ENCODE measurements at places on chromosomes 6 and 20. TPM values are rescaled to one million over a fixed set of nuclear protein-coding genes. Genes with fewer than 3 reads are reported as not detected.

The PCK1 gene
- not detected for total RNA-seq

GRCh38 chr6:53939830-53940229, 145.0 kb downstream of the LRRC1 start:
- DNase-seq: no peak

The SCGN gene
- total RNA-seq: not detected

GRCh38 chr6:130009146-130009545, 9.2 kb upstream of the L3MBTL3 start:
- no peak for DNase-seq

DNA sequence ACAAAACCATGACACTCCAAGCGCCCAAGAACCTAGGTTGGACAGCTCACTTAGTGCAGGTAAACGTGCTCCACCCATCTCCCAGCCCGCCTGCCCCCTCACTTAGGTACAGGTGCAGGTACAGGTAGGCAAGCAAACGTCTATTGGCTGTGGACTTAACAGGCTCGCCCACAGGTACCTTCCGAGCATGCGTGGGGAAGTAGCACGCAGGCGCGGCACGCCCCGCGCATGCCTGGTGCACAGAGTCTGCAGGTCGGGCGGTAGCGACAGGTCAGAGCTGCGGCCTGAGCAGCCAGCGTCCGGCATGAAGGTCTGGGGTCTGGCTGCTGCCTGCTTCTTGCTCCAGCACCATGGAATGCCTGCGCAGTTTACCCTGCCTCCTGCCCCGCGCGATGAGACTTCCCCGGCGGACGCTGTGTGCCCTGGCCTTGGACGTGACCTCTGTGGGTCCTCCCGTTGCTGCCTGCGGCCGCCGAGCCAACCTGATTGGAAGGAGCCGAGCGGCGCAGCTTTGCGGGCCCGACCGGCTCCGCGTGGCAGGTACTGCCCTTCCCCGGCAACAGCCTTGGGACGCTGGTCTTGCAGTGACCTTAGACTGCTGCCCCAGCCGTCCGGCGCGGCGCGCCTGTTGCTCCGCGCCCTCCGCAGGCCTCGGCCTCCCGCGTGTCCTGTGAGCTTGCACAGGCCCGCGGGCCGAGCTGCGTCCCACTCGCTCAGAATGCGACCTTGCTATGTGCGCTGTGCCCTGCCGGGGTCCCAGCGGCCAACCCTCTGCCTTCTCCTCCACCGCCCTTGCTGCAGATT, at the start of gene MRS2:
Gene MRS2 (plus strand): TSS at position 240 of the 804 bp plus-strand sequence. CDS start 111 bp downstream, at position 351.
- peak; percentile 68 for DNase-seq

DNA sequence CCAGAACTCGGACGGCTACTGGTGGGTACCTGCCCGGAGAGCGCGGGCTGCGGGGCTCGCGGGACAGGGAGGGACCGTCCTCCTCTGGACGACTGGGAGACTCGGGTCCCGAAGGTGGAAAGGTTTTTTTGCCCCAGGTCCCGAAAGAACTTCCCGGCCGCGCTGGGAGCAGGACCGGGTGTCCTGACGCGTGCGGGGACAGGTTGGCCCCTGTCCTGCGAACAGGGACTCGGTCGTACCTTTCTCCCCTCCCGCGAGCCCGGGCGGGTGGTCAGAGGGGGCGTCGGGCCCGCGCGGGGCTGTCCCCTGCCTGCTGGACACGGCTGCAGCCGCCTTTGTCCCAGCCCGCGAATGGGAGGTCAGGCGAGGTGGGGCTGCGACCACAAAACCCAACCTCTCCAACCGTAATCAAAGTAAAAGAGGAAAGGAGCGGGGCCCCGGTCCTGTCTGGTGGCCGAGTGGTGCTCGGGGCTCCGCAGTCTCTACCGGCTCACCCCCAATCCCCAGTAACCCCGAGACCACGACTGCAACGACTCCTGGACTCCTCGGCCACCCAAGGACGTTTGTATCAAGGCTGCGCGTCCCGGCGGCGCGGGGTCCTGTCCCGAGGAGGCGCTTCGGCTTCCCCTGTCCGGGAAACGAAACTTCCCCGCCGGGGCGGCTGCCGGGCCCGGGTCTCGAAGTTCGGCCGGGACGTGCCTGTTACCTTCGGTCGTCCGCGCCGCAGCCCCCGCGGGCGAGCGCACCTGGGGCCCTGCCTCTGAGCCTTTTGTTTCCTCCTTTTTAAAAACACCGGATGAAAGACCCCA, 798 bp downstream of the DSP start:
- DNase-seq: no peak

DNA sequence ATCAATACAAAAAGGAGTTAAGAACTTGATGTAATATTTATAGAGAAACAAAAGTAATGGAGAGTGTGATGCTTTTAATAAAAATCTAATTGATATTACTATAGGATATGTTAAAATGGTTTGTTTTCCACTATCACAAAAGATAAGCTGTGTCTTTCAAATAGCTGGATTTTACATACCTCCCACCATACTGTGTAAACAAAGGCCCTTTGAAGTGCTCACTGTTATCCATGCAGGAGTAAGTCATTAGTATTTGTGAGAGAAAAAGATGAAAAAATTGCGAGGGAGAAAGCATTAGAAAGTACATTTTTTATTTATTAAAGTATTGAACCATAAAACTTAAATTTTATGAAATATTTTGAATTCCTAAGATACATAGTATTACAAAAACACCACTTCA, 733.0 kb downstream of the GRIK2 start:
- no peak for DNase-seq

The MYH7B gene
- total RNA-seq: not detected

- DNase-seq: no peak
Observed at GRCh38 chr6:117487821-117488220, 5.3 kb downstream of the DCBLD1 start.

DNA sequence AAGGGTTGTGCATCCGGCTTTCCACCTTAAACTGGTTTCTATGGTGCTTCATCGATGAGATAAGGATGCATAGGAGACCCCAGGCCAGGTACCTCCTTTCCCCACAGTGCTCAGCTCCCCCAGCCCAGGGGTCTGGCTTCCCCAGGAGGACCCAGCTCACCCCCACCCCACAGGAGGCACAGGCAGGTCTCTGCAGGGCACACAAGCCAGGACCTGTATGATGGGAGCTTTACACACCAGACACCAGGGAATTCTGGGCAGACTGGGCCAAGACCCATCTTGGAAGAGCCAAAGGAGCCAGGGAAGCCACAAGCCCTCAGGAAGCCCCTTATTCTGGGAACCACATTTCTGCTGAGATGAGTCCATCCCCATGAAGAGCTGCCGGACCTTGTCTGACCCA, 29.6 kb downstream of the UBD start:
- no peak for DNase-seq

GRCh38 chr6:3553254-3553653, 96.4 kb upstream of the SLC22A23 start:
- DNase-seq: no peak

DNA sequence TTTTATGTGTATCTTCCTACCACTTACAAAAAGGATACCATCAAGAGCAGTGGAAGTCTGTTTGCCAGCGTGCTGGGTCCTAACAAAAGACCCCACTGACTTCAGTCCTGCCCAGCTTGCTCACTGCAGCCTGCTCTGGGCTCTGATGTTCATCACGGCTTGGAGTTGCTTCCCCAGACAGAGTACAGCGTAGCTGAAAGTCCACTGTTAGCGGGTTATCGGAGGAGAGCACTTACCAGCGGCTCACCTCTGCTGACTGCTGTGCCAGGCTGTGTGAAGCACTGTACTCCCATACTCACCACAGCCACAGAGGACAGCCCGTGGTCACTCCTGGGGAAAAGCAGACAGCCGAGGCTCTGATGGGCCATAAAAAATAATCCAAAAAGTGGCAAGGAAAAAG, 40.2 kb downstream of the CTCFL start:
- no peak for DNase-seq

The LAMA2 gene
- total RNA-seq: 103 TPM

The FLRT3 gene
- total RNA-seq: 0.54 TPM
